Smooth muscle cell of trachea (primary cell): ENCODE measurements at places on chromosomes 2 and 18. TPM values are rescaled to one million over a fixed set of nuclear protein-coding genes. Genes with fewer than 3 reads are reported as not detected.

Gene FOXI3
- total RNA-seq: not detected in 2 replicates

Gene ID2
- 103 and 144 TPM in 2 replicates for total RNA-seq

Gene AUP1
- total RNA-seq: 57.6 and 90.3 TPM in 2 replicates

Gene RETSAT
- total RNA-seq: 58.6 and 90.0 TPM in 2 replicates

Gene PLCL1
- 1.6 and 1.7 TPM in 2 replicates for total RNA-seq

Gene RGPD8
- total RNA-seq: 8.7 and 12.4 TPM in 2 replicates

Gene ACTG2
- 2.2 and 4.1 TPM in 2 replicates for total RNA-seq

Gene BCL2
- 2.5 and 3.1 TPM in 2 replicates for total RNA-seq

Gene CNNM4
- total RNA-seq: 3.1 and 4.1 TPM in 2 replicates

Gene GPC1
- total RNA-seq: 143 and 371 TPM in 2 replicates

Gene CABLES1
- total RNA-seq: 10.2 and 35.7 TPM in 2 replicates

Gene LIPG
- total RNA-seq: 0.58 and 0.83 TPM in 2 replicates

Gene FAM228A
- 1.3 and 6.0 TPM in 2 replicates for total RNA-seq

Gene BOLL
- total RNA-seq: not detected in 2 replicates

Gene SLC23A3
- total RNA-seq: 1.2 and 2.0 TPM in 2 replicates

Gene UXS1
- total RNA-seq: 31.1 and 32.9 TPM in 2 replicates

Gene PIGN
- 41.8 and 58.9 TPM in 2 replicates for total RNA-seq

Gene IL1R2
- total RNA-seq: 0.83 TPM in 1 of 2 replicates, not detected in the other

Gene UCN
- total RNA-seq: 1.5 and 1.8 TPM in 2 replicates

Gene PIEZO2
- total RNA-seq: 0.87 and 3.0 TPM in 2 replicates

Gene CPLX4
- not detected in 2 replicates for total RNA-seq

Gene SERPINB12
- not detected in 2 replicates for total RNA-seq

Gene KCTD1
- total RNA-seq: 9.0 and 9.6 TPM in 2 replicates

Gene KIF5C
- 0.50 and 0.58 TPM in 2 replicates for total RNA-seq

Gene ITPRIPL1
- 2.9 and 5.8 TPM in 2 replicates for total RNA-seq

Gene CDH2
- 6.3 and 6.8 TPM in 2 replicates for total RNA-seq

Gene KCNS3
- total RNA-seq: 1.0 and 1.3 TPM in 2 replicates

Gene MEIS1
- 106 and 127 TPM in 2 replicates for total RNA-seq

Gene IL36RN
- total RNA-seq: not detected in 2 replicates

Gene C2orf74
- total RNA-seq: 6.5 and 8.9 TPM in 2 replicates

Gene UGT1A7
- not detected in 2 replicates for total RNA-seq

Gene CYTIP
- total RNA-seq: not detected in 2 replicates

Gene GALNT14
- 0.66 and 1.7 TPM in 2 replicates for total RNA-seq

Gene CMPK2
- total RNA-seq: 0.50 and 0.58 TPM in 2 replicates

Gene IFIH1
- 8.4 and 11.1 TPM in 2 replicates for total RNA-seq

Gene UGT1A3
- total RNA-seq: not detected in 2 replicates

Gene FIGLA
- total RNA-seq: not detected in 2 replicates

Gene SKA1
- total RNA-seq: 1.5 and 15.6 TPM in 2 replicates

Gene EMILIN1
- 305 and 366 TPM in 2 replicates for total RNA-seq

Gene TMEM169
- total RNA-seq: 0.29 and 0.50 TPM in 2 replicates

Gene KATNAL2
- total RNA-seq: 6.7 and 9.6 TPM in 2 replicates

Gene PMAIP1
- 8.6 and 11.3 TPM in 2 replicates for total RNA-seq

Gene NTSR2
- not detected in 2 replicates for total RNA-seq
